ENCODE measurements at places on chromosomes 1 and 21.

- DNase-seq: no peak
Observed at GRCh38 chr1:221878134-221878533, 136.2 kb upstream of the DUSP10 start.

GRCh38 chr1:93749487-93749886 is 67.8 kb upstream of the BCAR3 start:
- no peak for DNase-seq

DNA sequence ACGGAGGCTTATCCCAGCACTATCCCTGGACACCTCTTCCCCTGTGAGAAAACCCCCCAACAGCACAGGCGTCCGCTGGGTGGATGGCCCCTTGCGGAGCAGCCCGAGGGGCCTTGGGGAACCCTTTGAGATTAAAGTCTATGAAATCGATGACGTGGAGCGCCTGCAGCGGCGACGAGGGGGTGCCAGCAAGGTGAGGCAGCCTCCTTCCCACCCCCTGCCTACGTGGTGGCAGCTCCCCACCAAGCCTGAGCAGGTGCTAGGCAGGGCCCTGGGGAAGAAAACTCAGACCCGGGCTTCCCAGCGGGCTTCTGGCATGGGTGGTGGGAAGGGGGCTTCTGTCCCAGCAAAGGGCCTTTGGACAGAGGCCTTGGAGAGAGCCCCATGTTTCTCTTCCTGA is 543.3 kb downstream of the KIF26B start:
- DNase-seq: no peak

DNA sequence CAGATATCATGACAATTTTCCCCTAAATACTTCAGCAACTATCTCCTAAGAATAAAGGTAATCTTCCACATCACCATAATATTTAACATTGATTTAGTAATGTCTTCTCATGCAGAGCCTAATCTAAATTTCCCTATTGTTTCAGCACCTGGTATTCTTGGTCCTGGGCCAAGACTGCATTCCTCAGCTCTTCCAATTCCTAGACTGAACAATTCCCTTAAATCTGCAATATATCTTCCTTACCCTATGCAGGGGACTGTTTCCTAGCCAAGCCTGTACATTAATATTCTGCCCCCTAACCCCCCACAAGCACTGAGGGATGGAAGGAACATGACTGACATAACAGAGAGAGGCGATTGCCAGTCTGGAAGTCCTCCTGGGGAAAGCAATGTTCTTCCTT is 28.7 kb upstream of the DISP1 start:
- no peak for DNase-seq

DNA sequence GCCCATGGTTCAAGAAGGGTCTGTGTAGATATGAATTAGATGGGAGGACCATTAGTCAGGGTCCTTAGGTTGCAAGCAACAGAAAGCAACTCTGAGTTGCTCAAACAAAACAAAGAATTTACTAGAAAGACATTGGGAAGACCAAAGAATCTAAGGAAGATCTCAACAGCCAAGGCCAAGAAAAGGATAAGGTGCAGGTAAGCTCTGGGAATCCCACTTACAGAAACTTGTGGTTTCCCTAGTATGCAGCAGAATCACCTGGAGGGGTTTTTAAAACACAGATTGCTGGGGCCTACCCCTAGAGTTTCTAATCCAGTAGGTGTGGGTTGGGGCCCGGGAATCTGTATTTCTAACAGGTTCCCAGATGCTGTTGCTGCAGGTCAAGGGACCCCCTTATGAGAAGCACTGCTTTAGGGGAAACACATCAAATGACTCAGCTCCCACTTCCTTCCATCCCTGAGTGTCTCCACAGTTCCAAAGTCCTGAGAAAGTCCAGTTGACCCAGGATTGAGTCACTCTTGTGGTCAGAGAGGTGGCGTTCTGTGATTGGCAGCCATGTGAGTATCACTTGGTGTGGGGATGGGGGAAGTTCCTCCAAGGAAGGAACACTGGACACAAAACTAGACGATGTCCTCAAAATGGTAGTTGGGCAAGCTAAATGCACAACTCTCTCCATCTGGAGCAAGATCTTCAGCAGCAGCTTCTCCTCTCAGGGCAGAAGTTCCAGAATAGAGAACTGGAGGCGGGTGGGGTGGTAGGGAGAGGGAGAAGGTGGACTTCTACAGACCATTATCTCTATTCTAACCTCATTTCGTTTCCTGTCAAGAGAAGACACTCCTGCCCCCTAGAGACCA is 24.2 kb upstream of the EYA3 start:
- DNase-seq: no peak

GRCh38 chr1:83860490-83861221 is 138.3 kb downstream of the TTLL7 start:
- DNase-seq: peak; percentile 84

GRCh38 chr1:220902916-220903315 is 23.7 kb downstream of the HLX start:
- no peak for DNase-seq

DNA sequence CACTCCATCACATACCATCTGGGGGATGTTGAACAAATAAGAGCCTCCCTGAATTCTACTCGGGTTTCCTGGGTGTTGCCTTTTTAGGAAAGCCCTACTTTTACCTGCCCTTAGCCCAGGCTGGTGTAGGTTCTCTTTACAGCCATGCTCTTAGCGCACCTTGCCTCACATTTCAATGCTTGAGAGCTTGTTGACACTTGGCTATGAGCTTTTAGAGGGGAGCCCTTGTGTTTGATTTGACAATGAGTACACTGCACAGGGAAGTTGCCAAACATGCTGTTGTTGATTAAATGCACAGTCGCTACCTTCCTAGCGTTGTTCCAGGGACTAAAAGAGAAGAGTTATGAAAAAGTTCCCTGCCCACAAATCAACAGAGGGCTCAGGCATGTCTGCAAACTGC is 103.8 kb downstream of the TRABD2B start:
- no peak for DNase-seq

- DNase-seq: no peak
Observed at GRCh38 chr1:232893481-232894313, 56.7 kb upstream of the NTPCR start.

GRCh38 chr21:38661889-38662568 is 143.7 kb upstream of the ETS2 start:
- DNase-seq: no peak

DNA sequence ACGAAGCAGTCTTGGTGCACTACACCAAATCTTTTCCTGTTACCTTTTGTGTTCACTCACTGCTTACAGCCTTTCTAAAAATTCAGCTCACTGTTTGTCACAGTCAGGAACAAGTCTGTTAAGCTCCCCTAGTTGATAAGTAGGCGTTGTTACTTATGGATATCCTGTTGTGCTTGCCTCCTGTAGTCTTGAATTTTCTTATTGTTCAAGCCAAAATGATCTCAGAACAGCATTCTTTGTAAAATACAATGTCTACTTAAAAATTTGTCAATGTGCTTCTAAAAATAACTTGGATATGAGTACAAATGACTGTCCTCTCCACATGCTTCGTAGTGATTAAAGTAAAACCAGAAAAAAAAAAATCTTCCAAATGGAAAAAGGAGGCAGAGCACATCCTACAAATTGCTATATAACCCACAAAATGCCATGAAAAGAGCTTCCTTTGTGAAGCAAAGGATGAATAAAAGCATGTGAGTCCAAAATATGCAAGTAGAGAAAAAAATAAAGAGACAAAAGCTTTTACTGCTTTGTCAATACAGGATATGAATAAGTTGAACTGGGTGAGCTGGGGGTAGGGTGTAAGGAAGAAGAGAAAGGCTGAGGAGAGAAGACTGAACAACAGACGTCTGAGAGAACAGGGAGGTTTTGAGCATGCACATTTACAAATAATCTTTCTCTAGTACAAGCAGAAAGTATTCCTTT is 228.9 kb upstream of the ADGRL4 start:
- no peak for DNase-seq

DNA sequence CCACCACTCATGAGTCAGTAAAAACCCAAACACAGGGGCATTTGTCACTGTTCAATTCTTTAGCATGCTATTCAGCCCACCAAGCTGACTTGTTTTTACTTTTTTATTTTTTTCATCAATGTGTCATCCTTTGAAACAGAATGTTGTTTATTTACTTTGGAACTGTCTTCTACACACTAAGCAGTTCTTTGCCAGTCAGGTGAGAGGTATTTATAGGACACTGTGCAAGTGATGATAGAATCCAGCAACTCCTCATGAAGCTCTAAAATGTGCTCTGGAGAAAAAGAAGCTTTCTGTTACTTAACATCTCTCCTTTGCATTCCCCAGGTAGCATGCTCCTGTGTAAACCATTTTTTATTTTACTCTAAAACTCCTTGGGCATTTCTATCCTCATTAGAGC is 582.0 kb upstream of the TMPRSS15 start:
- DNase-seq: no peak

GRCh38 chr1:14495381-14495780 is 103.1 kb upstream of the KAZN start:
- no peak for DNase-seq

GRCh38 chr1:152824964-152825363 is 2.3 kb upstream of the LCE1A start:
- DNase-seq: no peak

- no peak for DNase-seq
Observed at GRCh38 chr1:226360106-226360746, 47.7 kb downstream of the PARP1 start.

DNA sequence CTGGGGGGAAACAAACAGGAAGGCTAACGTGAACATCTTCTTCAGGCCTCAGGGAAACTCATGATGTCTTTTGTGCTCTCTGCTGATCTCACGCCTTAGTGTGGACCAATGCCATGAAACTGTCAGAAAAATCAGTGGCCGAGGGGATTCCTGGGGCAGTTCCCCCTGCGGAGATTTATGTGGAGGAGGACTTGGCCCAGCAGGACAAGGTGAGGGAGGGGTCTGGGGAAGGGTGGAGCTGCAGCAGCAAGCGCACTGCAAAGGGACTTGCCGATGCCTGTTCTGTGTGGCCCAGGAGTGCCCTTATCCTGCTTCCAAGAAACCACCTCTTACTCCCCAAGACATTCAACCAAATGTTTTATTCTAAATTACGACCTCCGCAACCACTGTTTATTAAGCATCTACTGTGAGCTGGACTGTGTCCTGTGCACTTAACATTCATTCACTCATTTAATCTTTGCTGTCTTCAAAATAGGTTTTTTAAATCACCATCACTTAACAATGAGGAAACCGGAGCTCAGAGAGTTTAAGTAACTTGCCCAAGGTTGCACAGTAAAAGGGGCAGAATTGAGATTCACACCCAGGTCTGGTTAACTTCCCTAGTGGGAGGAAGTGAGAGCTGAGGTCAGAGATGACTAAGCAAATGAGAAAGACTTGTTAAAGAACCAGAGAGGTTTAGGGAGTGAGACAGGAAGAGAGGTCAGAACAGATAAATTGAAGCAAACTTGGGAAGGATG is 49.7 kb downstream of the FHAD1 start:
- no peak for DNase-seq

DNA sequence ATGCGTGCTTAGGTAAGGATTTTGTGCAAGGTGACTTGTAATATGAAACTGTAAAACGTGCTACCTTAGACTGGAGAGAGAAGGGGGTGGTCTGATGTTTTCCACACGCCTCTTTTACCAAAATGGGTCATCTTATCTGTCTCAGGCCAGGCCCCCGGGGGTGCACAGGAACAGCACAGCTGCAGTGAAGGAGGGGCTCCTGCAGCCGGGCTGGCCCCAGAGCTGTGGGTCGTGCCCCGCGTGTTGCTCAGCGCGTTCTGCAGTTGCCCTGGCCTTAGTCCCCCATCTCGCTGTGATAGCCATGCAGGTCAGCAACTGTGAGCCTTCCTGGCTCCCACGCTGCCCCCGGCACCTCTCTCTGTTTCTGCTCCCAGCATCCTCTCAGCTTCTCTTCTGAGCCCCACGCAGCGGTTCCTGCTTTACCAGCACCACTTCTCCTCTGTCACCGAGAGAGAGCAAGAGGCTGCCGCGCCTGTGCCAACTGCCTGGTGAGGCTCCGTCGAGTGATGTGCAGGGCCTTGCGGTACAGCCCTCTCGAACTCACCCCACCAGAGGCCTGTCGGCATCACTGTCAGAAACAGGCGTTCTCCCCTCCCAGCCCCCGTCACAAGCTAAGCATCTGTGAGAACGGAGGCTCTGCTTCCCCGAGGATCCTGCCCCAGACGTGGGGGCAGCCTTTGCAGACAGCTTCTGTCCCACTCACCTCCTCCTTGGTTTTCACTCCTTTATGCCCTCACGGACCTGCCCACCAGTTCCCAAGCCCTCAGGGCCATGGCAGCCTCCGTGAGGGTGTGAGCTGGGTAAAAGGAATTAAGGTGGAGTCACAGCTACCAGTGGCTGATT is 73.3 kb downstream of the ADARB1 start:
- no peak for DNase-seq

DNA sequence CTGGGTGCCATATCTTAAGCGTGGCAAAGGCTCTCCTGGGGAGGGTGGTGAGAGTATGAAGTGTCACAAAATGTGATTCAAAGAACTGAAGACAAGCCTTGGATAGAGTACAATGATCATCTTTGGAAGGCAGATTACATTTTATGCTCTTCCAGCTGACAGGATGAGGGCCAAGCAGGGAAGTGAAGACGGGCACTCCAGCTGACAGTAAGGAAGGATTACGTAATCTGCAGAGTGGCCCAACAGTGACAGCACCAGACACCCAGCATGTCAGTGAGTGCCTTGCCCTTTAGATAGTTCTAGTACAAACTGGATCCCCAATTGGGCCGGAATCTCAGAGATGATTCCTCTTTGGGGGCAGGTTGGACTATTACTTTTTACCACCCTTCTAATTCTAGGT is 52.7 kb downstream of the UBE2T start:
- DNase-seq: no peak

Measured in pancreas (tissue), 10 donors.